ENCODE measurements at places on chromosomes 7 and 10. TPM values are rescaled to one million over a fixed set of nuclear protein-coding genes. Genes with fewer than 3 reads are reported as not detected.
A peak's percentile ranks its signal among the peaks of the same experiment; 100 is the strongest.

- no peak for DNase-seq
These were observed 75.5 kb downstream of the MACC1 start for GRCh38 chr7:20141666-20142065.

Gene ANTXRL
- polyA plus RNA-seq = not detected

DNA sequence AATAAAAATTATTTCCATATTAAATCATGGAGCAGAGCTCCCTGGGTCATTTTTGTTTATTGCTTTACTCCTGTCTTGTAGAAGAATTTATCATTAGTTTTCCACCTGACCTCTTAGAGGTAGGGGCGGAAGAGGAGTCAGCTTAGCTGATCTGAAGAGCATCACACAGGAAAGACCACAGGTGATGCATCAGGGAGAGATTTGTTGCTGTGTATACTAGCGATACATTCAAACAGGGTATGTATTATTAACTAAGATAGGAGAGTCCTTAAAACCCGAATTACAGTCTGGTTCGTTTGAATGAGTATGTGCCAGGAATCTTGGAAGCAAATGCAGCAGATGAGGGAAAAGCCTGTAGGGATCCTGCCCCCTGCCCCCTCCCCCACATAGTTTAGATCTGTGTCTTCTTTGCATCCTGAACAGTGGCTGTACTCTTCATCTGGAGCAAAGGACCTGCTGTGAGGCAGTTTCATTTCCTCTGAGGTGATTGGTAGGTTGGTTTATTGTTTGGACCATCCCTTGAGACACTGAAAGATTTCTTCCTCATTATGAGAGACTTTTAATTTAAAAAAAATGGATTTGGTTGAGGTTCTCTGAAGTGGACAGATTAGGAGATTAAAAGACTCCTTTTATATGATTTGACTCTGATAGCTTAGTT is 177.0 kb downstream of the SND1 start:
- peak; percentile 2 for DNase-seq

DNA sequence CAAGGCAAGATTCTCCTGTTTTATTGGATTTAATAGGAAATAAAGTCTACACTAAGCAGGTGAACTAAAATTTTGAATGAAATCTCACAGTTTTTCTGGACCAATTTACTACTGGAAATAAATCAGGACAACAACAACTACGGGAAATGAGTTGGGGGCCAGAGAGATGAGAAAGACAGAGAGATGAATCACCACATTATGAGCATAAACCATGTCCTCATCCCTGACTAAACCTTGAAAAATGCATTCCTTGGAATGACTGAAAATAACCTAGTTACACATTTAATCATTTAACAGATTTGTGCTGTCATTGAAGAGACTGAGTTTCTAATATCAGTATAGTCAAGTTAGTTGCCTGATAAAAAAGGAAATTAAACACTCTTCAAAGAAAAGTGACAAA is 608.4 kb upstream of the KCND2 start:
- DNase-seq = no peak

Gene ARMC3
- polyA plus RNA-seq = not detected

DNA sequence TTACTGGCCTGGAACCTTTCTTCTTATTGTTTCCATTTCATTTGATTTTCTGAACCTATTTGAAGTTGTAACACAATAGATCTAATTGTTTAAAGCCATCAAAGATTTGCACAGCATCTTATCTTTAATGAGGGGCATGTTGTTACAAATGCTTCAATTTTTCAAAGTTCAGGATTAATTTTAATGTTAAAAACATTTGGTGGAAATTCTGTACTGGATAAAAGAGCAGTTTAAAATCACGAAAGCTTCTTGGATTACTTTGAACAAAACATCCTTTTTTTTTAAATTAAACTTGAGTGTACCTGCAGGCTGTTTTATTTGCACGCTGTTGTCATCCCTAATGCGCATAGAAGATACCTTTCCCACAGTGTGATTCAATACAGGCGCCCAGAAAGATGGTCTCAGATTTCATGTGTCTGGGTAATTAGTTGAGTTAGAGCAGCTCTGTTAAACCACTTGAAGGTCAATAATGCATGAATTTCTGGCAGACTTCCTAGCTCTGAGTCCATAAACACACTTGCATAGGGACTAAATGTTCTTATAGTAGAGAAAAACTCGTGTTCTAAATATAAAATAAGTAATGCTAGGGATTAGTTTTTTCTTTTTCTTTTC is 29.3 kb upstream of the DDX50 start:
- no peak for DNase-seq

GRCh38 chr10:132697578-132698200 is 88.3 kb downstream of the NKX6-2 start:
- DNase-seq = no peak

Gene CYP3A5
- not detected for polyA plus RNA-seq
